Lung (tissue), 17 donors: ENCODE measurements at places on chromosomes 12 and 14. TPM values are rescaled to one million over a fixed set of nuclear protein-coding genes. Genes with fewer than 3 reads are reported as not detected.

DNA sequence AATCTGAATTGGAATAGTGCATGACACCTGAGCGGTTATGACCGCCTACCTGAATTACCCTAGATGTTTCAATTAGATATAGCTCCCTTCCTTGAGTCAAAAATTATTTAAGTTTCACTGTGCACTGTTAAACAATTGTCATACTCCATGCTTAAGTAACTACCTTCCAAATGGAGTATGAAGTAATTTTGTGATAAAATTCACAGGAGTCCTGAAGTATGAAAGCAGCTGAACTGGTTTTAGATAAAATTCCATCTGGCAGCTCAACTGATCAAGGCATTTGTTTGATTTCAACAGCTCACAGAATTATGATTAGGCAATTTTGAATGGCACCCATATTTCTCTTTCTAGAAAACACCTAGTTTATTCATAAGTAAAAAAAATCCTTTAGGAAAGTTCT, 19.5 kb downstream of the PRICKLE1 start:
- DNase-seq, result no peak

- DNase-seq, result no peak
Measured at GRCh38 chr14:20782280-20782890, 1.3 kb downstream of the RNASE6 start.

DNA sequence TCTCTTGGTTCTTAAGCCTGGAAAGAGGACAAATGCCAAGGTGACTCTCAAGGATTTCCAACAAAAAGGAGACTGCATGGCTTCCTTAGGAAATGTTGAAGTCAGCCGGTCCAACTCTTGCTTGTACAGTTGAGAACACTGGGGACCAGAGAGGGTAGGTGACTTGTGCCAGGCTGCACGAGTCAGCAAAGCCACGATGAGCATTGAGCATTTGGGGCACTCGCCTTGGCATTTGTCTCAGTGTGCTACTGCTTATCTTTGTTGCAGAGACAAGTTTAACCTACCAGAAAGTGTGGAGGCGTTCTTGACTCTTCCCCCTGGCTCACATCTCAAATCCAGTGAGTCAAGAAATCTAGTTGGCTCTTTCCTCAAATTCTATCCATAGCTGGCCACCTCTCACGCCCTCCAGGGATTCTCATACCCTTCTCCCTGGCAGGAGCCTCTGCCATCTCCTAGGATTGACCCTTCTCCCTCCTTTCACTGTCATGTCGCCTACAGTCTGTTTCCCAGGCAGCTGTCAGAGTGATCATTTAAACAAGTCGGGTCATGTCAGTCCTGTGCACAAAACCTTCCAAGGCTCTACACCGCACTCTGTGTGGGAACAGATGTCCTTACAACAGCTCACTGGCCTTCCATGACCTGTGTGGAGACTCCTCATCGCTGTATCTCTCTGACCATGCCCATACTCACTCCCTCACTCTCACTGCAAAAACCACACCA, 17.2 kb upstream of the KRT83 start:
- no peak for DNase-seq

GSC gene
- total RNA-seq, result 0.21 TPM

- DNase-seq, result no peak
Measured at GRCh38 chr14:45287610-45288009, 34.6 kb upstream of the MIS18BP1 start.

CCDC184 gene
- 3.0 TPM for total RNA-seq

- no peak for DNase-seq
Measured at GRCh38 chr12:3367750-3368444, 123.1 kb upstream of the PRMT8 start.

KCNK10 gene
- total RNA-seq, result not detected

GRCh38 chr14:51726166-51726899, 74.6 kb downstream of the FRMD6 start:
- no peak for DNase-seq

DNA sequence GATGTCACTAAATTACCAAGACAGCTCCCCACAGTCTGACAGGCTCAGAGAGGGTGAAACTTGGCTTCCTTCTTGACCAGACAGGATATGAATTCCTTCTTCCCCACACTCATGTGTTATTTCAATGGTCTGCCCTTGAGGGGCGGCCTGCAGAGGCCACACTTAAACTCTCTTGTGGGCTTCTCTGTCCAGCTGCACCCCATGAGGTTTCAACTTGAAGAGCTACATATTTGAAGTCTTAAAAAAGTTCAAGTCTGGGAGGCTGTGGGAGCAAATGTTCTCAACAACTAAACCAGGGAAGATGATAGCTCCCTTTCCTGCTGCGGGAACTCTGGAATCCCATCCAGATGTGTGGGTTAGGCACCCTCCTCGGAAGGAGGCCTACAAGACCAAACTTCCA, 98.3 kb downstream of the TTC7B start:
- peak; percentile 60 for DNase-seq

SDR39U1 gene
- 57.1 TPM for total RNA-seq

- no peak for DNase-seq
Measured at GRCh38 chr12:108356835-108357806, 18.0 kb upstream of the CMKLR1 start.

- no peak for DNase-seq
Measured at GRCh38 chr14:70894868-70895267, 12.4 kb upstream of the PCNX1 start.

RHOJ gene
- total RNA-seq, result 22.9 TPM

GRCh38 chr14:72830786-72831594, 62.9 kb downstream of the DPF3 start:
- DNase-seq, result peak; percentile 25

GRCh38 chr14:58085877-58086276, 66.1 kb downstream of the ARMH4 start:
- no peak for DNase-seq

DNA sequence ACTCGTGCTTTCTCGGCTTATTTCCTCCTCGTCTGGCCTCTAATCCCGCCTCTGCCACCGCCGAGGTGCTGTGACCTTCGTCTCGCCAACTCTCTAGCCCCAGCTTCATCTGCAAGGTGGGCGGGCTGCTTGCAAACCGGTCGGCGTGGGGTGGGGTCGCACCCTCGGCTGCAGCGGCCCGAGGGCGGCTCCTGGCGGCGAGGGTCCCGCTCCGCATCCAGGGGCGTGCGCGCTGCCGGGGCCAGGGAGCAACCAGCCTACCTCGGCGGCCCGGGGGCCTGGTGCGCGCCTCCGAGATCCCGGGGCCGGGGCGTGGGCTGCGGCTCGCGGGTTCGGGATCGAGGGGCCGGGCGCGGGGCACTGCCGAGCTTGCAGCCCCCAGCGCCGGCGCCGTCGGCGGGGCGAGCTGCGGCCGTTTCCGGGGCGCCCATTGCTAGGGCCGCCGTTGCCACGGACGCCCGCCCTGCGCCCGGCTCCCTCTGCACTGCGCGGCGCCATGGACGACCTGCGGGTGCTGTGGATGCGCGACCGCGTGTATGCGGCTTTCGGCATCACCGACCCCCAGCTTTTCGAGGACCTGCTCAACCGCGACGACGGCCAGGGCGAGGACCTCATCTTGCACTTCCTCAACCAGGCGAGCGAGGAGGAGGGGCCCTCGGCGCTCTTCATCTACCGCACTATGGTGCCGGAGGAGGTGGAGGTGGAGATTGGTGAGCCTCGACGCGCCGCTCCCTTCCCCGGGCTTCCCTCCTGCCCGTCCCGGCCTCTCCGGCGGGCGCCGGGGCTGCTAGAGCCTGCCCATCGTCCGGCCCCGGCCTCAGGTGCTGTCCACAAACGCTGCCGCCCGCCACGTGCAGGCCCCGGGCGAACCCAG, at the start of gene DNAH10:
Gene DNAH10 (plus strand): TSS at position 461 of the 874 bp plus-strand sequence. CDS start 36 bp downstream, at position 497.
- DNase-seq, result peak; percentile 43

GRCh38 chr14:81452341-81453133, 52.4 kb upstream of the STON2 start:
- DNase-seq, result no peak

HOTAIR gene
- not detected for total RNA-seq

- peak; percentile 13 for DNase-seq
Measured at GRCh38 chr14:50763382-50764007, 67.5 kb downstream of the NIN start.

DNA sequence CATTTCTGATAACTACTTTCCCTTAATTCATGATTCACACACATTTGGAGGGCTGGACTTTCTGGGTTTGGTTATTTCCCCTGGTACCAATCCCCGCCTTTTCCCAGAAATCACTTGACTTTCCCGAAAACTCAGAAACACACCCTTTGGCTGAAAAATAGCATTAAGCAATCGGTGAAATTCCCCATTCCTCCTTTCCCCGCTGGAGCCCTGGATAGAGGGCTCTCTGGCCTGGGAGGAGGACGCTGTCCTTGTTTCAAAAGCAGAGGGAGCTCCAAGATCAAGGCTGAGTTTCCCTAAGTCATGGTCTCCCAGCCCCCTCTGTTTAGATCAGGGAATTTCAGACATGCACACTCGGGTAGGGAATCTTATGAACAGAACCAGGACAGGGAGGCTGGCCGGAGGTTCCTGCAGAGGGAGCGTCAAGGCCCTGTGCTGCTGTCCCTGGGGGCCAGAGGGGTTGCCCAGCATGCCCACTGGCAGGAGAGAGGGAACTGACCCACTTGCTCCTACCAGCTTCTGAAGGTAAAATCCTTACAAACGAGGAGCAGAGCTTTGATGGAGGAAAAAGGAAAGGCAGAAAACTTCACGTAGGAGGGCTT, at the start of gene C1S:
Gene C1S (plus strand): TSS at position 366 of the 602 bp plus-strand sequence. CDS start 1,195 bp downstream, outside the sequence.
- DNase-seq, result peak; percentile 97

DNA sequence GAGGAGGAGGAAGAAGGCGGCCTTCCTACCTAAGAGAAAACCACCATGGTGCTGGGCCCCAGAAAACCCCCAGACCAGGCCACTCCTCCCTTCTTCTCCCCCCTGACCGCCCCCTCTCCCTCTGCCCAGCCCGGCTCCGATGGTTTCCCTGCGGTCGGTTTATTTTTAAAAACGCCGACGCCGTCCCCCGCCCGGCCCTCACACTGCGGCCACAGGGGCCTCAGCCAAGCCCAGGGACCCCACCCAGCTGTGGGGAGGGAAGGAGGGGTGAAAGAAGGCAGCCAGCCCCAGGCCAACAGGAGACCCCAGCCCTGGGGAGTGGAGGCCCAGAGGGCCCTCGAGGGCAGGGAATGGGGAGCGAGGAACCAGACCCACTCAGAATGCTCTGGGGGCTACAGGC, 3.4 kb downstream of the SP7 start:
- DNase-seq, result no peak

TMEM132C gene
- total RNA-seq, result 1.1 TPM
